ENCODE measurements at places on chromosomes 13 and 19. TPM values are rescaled to one million over a fixed set of nuclear protein-coding genes. Genes with fewer than 3 reads are reported as not detected.

DNA sequence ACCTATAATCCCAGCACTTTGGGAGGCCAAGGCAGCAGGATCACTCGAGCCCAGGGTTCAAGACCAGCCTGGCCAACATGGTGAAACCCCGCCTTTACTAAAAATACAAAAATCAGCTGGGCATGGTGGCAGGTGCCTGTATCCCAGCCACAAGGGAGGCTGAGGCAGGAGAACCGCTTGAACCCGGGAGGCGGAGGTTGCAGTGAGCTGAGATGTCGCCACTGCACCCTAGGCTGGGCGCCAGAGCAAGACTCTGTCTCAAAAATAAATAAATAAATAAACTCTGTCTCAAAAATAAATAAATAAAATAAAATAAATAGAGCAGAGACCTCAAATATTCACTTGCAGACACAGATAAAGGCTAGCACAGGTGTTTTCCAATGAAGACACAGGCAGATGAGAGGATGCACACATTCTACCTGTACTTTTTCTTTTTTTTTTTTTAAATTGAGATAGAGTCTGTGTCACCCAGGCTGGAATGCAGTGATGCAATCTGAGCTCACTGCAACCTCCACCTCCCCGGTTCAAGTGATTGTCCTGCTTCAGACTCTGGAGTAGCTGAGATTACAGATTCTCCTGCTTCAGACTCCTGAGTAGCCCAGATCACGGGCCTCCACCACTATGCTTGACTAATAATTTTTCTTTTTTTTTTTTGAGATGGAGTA, 2.7 kb upstream of the RPS16 start:
- no peak overlapping the region for H3K27ac ChIP-seq
- peaks cover 12% of the 10 kb centered on the region for H3K36me3 ChIP-seq
- H3K27me3 ChIP-seq, result no peaks in the 10 kb centered on the region
- peaks cover 3% of the 10 kb centered on the region for H3K4me1 ChIP-seq
- DNase-seq, result peak; percentile 67

URAD gene
- not detected for total RNA-seq

PDX1 gene
- total RNA-seq, result not detected

GRCh38 chr19:46408664-46409039, 4.7 kb downstream of the CCDC8 start:
- DNase-seq, result peak; percentile 28
- H3K4me1 ChIP-seq, result peaks cover 22% of the 10 kb centered on the region
- H3K4me3 ChIP-seq, result no peak overlapping the region
- peaks cover 4% of the 10 kb centered on the region for H3K27me3 ChIP-seq
- peak overlapping the region; percentile 32 for H3K27ac ChIP-seq
- peaks cover 6% of the 10 kb centered on the region for H3K36me3 ChIP-seq

- H3K27ac ChIP-seq, result peak overlapping the region; percentile 13
- DNase-seq, result peak; percentile 64
- peak overlapping the region; percentile 57 for H3K4me3 ChIP-seq
- no peaks in the 10 kb centered on the region for H3K4me1 ChIP-seq
These were observed 1.9 kb upstream of the LMTK3 start for GRCh38 chr19:48513289-48514122.

SLC15A1 gene
- total RNA-seq, result not detected

DNA sequence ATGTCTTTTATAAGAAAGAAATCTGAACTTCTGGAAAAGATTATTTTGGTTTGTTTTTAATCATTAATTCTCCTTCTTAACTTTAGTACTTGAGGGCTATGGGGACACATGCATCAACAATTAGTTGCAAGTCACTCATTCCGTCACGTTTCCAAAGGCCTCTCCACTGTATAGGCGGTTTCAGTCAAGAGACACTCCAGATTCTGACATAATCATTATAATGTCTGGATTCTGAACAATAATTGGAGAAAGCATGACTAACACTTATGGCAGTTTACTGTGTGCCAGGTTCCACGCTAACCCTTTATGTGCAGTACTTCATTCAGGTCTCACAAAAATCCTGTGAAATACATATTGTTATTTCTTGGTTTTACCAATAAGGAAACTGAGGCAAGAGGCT, 71.9 kb downstream of the TNFRSF19 start:
- peaks cover 8% of the 10 kb centered on the region for H3K4me1 ChIP-seq
- peak; percentile 30 for DNase-seq
- H3K27ac ChIP-seq, result no peak overlapping the region
- peaks cover 33% of the 10 kb centered on the region for H3K36me3 ChIP-seq
- H3K4me3 ChIP-seq, result no peak overlapping the region
- H3K27me3 ChIP-seq, result no peaks in the 10 kb centered on the region

GRCh38 chr13:85536706-85537105, 262.5 kb downstream of the SLITRK6 start:
- no peak overlapping the region for H3K4me3 ChIP-seq
- no peak overlapping the region for H3K27ac ChIP-seq
- H3K4me1 ChIP-seq, result peaks cover 2% of the 10 kb centered on the region
- no peaks in the 10 kb centered on the region for H3K36me3 ChIP-seq
- no peaks in the 10 kb centered on the region for H3K27me3 ChIP-seq

DNA sequence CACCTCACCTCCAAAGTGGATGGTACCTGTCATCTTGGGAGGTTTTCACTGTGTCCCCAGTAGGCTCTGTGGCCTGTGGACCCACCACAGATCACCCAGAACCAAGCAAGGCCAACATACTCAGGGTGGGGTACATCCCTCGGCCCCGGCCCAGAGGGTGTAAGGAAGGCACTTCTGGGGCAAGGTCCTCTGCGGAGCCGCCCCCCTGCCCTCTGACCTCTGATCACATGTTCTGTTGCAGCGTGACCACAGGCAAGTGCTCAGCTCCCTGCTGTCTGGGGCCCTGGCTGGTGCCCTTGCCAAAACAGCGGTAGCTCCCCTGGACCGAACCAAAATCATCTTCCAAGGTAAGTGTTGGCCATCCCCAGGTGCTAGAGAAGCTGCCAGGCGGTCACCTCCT, 36.7 kb downstream of the TMEM161A start:
- H3K27me3 ChIP-seq, result no peaks in the 10 kb centered on the region
- H3K27ac ChIP-seq, result no peak overlapping the region
- no peak for DNase-seq
- peaks cover 6% of the 10 kb centered on the region for H3K36me3 ChIP-seq

DNA sequence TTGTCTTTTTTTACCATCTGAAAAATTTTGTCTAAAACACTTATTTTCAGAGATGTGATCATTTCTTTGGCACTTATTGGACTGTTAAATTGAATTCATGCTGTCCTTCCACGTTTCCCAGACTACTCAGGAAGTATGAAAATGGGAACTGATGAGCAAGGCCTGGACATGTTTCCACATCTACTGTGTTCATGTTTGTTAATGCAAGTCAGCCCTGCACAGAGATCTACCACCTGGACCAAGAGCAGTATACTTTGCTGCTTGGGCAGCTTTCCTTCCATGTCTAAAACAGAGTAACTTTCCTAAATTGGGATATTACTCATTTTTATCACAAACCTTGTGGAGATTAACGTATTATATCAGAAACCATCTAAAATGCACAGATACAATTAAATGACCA, 687.4 kb downstream of the DIAPH3 start:
- DNase-seq, result peak; percentile 17
- H3K27ac ChIP-seq, result no peak overlapping the region

DNA sequence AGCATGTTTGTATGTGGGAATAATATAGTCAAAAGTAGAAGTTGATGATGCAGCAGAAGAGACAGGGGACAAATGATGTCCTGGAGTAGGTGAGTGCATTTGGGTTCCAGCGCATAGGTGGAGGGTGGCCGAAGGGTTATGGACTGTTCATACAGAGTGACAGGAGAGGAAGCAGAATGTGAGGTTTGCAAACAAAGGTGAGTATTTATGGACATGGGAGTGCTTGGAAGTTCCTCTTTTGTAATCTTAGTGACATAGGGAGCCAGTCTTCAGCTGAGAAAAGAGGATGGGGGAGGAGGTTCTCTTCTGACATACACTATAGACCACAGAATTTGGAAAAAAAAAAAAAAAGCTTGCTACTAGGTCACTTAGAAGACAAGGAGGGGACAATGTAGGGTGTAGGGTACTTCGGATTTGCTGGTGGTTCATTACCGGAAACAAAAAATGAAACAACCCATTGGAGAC, 331.6 kb downstream of the DLEU7 start:
- no peak for DNase-seq
- no peak overlapping the region for H3K27ac ChIP-seq
- H3K27me3 ChIP-seq, result no peaks in the 10 kb centered on the region
- peaks cover 4% of the 10 kb centered on the region for H3K4me1 ChIP-seq
- no peaks in the 10 kb centered on the region for H3K36me3 ChIP-seq

DNA sequence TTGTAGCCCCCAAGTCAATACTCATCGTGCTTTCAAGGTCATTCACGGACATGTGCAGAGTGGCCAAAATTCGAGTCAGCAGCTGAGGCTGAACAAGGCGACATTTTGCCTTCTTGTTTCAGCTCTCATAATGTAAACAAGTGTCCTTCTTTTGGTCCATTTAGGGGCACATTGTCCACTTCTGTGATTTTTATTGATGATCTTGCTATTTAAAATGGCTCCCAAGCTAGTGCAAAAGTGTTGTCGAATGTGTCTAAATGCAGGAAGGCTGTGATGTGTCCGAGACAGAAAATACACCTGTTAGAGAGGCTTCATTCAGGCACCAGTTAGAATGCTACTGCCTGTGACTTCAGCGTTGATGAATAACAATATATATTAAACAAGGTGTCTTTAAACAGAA, 405.9 kb downstream of the IRS2 start:
- H3K27me3 ChIP-seq, result no peaks in the 10 kb centered on the region
- no peak overlapping the region for H3K4me3 ChIP-seq
- peaks cover 8% of the 10 kb centered on the region for H3K4me1 ChIP-seq

DNA sequence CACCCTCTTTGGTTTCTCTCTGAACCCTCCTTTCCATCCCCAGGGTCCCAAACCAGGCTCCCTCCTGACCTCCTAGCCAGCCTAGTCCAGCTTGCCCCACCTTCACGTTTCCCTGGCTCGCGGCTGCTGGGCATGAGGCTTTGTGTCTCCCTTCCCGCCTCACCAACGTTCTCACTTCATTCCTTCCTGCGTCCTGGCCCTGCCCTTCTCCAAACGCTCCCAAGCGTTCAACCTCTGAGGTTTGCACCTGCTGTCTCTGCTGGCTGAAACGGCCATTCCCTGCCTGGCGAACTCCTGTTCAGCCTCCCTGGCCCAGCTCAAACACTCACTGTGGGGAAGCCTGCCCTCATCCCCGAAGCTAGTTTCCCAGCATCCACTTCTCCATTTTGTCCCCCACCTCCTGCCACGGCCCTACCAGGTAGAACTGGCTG, 12.4 kb downstream of the EPS8L1 start:
- peaks cover 26% of the 10 kb centered on the region for H3K27me3 ChIP-seq
- H3K4me3 ChIP-seq, result no peak overlapping the region
- no peak for DNase-seq
- no peak overlapping the region for H3K27ac ChIP-seq
- H3K4me1 ChIP-seq, result peaks cover 6% of the 10 kb centered on the region

DNA sequence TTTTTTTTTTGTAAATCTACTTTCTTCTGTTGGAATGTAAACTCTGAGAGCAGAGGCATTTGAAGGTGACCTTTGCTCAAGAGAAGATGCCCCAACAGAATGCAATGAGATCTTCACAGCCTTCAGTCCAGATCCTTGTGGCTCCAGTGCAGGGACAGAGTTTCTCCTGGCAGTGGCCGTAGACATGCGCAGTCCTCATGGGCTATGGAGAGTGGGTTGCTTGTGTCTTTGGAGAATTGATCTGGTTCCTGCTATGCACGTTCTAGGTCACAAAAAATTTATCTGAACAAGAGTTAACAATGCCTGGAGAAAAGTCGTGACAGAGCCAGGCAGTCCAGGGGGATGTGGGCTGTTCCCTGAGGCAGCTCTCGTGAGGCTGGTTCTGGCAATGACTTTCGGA, 30.1 kb downstream of the TMEM255B start:
- H3K4me3 ChIP-seq, result no peak overlapping the region
- no peak for DNase-seq
- H3K36me3 ChIP-seq, result no peaks in the 10 kb centered on the region
- peaks cover 6% of the 10 kb centered on the region for H3K4me1 ChIP-seq

- no peak overlapping the region for H3K27ac ChIP-seq
- H3K36me3 ChIP-seq, result no peaks in the 10 kb centered on the region
- no peaks in the 10 kb centered on the region for H3K4me1 ChIP-seq
These were observed 375.1 kb downstream of the KLF5 start for GRCh38 chr13:73433890-73434289.

GRCh38 chr13:110523180-110523579, 38.3 kb downstream of the RAB20 start:
- H3K27ac ChIP-seq, result no peak overlapping the region
- H3K27me3 ChIP-seq, result no peaks in the 10 kb centered on the region
- no peak overlapping the region for H3K4me3 ChIP-seq
- DNase-seq, result no peak
- H3K36me3 ChIP-seq, result no peaks in the 10 kb centered on the region

STRN4 gene
- total RNA-seq, result 37.8 TPM

- no peaks in the 10 kb centered on the region for H3K27me3 ChIP-seq
- DNase-seq, result peak; percentile 83
- no peak overlapping the region for H3K27ac ChIP-seq
- H3K4me1 ChIP-seq, result peaks cover 14% of the 10 kb centered on the region
- peaks cover 16% of the 10 kb centered on the region for H3K36me3 ChIP-seq
- H3K4me3 ChIP-seq, result no peak overlapping the region
These were observed 44.7 kb downstream of the DHRS12 start for GRCh38 chr13:51759240-51759639.

- H3K4me3 ChIP-seq, result peak overlapping the region; percentile 10
- H3K36me3 ChIP-seq, result peaks cover 3% of the 10 kb centered on the region
- peak overlapping the region; percentile 76 for H3K27ac ChIP-seq
- peaks cover 8% of the 10 kb centered on the region for H3K4me1 ChIP-seq
These were observed 37.4 kb downstream of the COG6 start for GRCh38 chr13:39692660-39693438.

ZNF723 gene
- total RNA-seq, result not detected

GRCh38 chr19:9996541-9996940, 13.8 kb downstream of the COL5A3 start:
- no peak overlapping the region for H3K4me3 ChIP-seq
- no peaks in the 10 kb centered on the region for H3K27me3 ChIP-seq
- no peak overlapping the region for H3K27ac ChIP-seq
- 0 out of 2 replicates have a peak, but pooled peaks cover 1% of the 10 kb centered on the region for H3K4me1 ChIP-seq
- DNase-seq, result peak; percentile 62

IGFL3 gene
- total RNA-seq, result not detected

GRCh38 chr13:56393549-56393948, 747.2 kb upstream of the PRR20A start:
- no peaks in the 10 kb centered on the region for H3K36me3 ChIP-seq
- H3K4me1 ChIP-seq, result no peaks in the 10 kb centered on the region
- H3K27ac ChIP-seq, result no peak overlapping the region
- no peaks in the 10 kb centered on the region for H3K27me3 ChIP-seq
- no peak for DNase-seq
- no peak overlapping the region for H3K4me3 ChIP-seq

DNA sequence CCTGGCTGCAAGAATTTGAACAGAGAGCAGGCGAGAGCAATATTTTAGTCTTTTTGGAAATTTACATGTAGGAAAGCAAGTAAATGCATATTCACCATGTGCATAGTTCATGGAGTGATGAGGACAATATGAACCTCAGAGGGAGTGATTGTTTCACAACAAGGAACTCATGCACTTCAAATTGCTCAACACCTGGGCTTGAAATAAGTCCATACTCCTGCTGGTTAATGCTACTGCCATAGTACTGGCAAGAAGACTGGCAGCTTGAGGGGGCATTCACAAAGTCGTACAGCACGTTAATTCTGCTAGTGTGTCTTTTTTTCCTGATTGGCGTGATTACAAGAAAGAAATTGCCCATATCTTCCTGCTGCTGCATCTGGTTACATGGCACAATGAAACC, 267.6 kb downstream of the PCDH17 start:
- DNase-seq, result no peak
- H3K4me3 ChIP-seq, result no peak overlapping the region
- no peaks in the 10 kb centered on the region for H3K4me1 ChIP-seq
- no peaks in the 10 kb centered on the region for H3K27me3 ChIP-seq
- no peak overlapping the region for H3K27ac ChIP-seq
